ENCODE measurements at places on chromosomes 1 and 21.

- no peak for DNase-seq
These were observed 38.1 kb upstream of the RAP1GAP start for GRCh38 chr1:21707086-21707840.

DNA sequence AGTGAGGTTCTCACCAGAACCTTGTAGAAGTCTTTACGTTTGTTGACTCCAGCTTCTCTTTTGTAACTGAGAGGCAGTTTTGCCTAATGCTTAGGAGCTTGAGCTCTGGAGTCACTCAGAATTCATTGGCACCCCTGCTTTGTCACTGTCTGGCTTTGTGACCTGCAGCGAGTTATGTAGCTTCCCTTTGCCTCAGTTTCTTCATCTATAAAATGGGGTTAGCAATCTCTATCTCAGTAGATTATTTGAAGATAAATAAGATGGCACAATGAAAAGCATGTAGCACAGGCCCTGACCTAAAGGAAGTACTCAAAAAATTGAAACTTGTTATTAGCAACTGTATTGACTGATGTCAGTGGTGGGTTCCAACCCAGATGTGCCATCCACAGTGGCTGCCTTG, 8.1 kb downstream of the DHDDS start:
- DNase-seq, result no peak

- no peak for DNase-seq
These were observed 49.4 kb downstream of the KIF21B start for GRCh38 chr1:200973937-200974657.

DNA sequence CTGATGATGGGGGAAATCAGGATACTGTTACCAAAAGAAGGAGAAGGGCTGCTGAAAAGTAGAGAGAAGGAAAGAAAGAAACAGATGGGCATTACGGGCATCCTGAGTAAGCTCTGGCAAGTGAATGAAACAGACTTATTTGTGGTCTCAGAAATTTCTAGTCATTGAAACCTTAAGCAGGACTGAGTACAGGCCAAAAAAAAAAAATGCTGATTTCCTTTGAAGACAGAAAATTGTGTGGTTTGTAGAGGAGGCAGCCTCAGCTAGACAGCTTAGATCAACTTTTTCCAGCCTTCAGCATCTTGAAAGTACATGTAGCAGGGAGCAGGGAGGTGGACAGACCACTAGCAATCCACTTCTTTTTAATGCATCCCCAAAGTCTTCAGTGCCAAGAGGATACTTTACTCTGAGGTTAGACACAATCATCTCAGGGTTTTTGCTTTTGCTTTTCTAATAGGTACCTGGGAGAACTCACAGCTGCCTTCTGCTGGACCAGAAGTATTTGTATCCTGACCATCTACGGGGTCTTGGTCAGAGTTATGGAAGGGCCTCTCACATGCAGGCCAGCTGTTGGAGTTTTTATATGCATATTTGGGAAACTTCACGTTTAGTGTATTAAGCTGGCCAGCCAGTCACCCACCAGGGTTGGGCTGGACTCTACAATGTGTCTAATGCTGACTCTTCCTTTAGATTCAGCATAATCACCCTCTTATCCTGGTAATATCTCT, 10.6 kb upstream of the CAPZB start:
- no peak for DNase-seq

- no peak for DNase-seq
These were observed 2.8 kb downstream of the ADGRL2 start for GRCh38 chr1:81803431-81804110.

DNA sequence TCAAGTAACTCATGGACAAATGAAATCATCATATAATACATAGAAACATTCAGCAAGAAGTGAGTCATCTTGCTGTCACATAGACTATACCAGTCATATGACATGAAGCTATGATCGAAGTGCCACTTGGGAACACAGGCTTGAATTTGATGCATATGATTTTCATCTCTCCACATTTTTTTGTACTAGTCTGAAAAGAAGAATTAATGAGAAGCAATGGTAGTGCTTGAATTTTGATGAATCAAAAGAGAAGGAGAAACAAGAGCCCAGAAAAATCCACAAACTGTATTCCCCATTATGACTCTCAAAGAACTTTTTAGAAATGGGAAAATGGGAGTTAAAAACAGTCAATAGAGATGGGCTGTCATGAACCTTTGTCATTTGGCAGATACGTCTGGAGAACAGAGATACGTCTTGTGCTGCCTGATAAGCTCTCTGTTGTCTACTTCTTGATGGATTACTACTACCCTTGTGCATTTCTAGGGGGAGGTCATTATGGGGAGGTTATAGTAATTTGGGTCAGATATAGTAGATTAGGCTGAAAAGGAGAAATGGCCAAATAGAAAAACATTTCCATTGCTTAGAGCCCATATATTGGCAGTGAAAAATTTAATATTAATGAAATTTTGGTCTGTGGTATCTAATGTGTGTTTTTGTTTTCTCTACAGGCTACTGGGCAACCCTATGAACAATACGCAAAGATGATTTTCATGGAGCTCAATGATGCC, 8.0 kb upstream of the LEPR start:
- DNase-seq, result peak; percentile 44

DNA sequence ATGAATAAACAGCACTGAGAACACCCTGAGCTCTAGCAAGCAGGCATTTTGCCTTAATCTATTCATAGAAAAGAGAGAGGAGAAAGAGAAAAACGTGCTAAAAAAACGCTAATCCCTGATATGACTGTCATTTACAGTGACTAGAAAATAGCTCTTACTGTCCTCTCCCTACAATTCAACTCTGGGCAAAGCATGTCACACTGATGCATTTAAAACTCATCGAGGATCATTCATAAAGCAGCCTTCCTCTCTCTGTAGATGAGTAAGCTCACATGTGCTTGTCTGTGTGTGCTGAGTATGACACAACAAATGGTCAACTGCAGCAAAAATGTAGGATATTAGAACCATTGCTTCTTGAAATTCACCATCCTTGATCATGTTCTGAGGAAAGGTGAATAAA, 109.0 kb downstream of the SGIP1 start:
- DNase-seq, result peak; percentile 4

- DNase-seq, result no peak
These were observed 57.7 kb downstream of the RGS7 start for GRCh38 chr1:241299347-241299746.

- no peak for DNase-seq
These were observed 50.2 kb upstream of the BCL9 start for GRCh38 chr1:147491098-147491497.

- no peak for DNase-seq
These were observed 132.9 kb upstream of the POU3F1 start for GRCh38 chr1:38179483-38179882.

DNA sequence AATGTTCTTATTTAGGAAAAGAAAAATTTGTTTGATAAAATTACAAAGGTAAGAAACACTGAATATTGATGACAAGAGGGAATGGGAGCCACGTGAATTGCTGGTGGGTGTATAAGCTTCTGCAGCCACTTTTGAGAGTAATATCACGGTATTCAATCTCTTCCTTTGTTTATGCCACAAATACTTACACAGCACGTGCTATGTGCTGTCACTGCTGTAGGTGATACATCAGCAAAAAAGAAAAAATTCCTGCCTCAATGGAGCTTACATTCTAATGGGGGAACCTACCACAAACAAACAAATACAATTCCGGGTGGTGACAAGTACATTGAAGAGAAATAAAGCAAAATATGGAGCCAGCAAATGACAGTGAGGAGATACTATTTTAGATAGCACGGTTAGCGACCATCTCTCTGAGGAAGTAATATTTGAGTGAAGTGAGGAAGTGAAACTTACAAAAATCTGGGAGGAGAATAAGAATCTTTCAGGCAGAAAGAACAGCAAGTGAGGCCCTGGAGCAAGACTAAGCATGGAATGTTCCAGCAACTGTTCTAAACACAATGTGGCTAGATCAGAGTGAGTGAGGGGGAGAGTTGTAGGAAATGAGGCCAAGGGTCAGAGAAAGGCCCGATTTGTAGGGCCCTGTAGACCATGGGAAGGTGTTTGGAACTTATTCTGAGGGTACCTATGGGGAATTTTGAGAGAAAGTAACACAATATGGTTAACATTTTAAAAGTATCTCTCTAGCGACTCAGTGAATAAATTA, 2.6 kb upstream of the FCRLB start:
- peak; percentile 75 for DNase-seq

GRCh38 chr1:63691701-63692425, 82.0 kb upstream of the ROR1 start:
- peak; percentile 76 for DNase-seq

- DNase-seq, result no peak
These were observed 113.7 kb downstream of the RUNX1 start for GRCh38 chr21:34935452-34935851.

DNA sequence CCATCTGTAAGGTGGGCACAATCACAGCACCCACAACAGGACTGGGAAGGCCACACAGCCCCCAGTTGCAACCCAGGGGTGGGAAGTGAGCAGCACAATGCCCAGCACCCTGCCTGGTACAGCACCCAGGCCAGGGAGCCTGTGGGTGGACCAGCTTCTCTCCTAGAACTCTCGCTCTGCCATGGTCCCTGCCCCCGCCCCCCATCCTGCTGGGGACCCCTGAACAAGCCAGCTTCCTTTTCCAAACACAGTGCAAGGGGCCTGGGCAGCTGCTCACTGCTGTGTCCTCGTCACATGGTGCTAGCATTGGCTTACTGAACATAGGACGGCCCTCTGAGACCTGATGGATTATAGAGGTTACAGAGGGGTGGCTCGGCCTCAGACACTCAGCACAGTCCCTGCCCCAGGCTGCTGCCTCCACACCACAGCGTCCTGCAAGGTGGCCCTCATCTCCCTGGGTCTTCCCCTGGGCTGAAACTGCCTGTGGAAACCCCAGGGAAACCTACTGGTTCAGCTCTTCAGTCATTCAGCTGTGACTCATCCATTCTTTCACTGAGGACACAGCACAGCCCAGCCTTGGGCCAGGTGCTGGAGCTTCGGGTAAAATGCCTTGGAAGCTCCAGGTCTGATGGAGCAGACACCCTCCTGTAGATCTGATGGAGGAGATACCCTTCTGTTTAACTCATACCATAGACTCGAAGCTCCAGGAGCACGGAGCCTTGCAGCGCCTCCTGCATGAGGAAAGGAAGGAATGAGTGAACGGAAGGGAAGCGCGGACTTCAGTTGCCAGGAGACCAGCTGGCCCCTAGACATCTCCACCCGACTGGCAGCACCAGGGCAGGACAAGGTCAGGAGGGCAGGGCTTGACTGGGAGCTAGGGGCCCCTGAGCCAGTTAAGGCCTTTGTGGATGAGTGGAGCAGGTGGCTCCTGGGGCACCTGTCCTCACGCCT, 8.1 kb upstream of the PRDM16 start:
- peak; percentile 23 for DNase-seq

GRCh38 chr1:226978432-226979114, 38.5 kb downstream of the COQ8A start:
- no peak for DNase-seq

DNA sequence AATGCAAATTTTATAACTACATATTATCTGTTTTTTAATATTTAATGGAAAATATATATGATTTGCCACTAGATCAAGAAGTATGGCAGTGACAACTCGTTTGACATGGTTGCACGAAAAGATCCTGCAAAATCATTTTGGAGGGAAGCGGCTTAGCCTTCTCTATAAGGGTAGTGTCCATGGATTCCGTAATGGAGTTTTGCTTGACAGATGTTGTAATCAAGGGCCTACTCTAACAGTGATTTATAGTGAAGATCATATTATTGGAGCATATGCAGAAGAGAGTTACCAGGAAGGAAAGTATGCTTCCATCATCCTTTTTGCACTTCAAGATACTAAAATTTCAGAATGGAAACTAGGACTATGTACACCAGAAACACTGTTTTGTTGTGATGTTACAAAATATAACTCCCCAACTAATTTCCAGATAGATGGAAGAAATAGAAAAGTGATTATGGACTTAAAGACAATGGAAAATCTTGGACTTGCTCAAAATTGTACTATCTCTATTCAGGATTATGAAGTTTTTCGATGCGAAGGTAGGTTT, 556 bp downstream of the IFI44 start:
- peak; percentile 75 for DNase-seq

- DNase-seq, result peak; percentile 57
These were observed 30.9 kb upstream of the CACYBP start for GRCh38 chr1:174968750-174969244.

- no peak for DNase-seq
These were observed 72.9 kb upstream of the ZNF678 start for GRCh38 chr1:227490478-227490877.

GRCh38 chr1:173164686-173165085, 42.4 kb downstream of the TNFSF4 start:
- DNase-seq, result no peak

DNA sequence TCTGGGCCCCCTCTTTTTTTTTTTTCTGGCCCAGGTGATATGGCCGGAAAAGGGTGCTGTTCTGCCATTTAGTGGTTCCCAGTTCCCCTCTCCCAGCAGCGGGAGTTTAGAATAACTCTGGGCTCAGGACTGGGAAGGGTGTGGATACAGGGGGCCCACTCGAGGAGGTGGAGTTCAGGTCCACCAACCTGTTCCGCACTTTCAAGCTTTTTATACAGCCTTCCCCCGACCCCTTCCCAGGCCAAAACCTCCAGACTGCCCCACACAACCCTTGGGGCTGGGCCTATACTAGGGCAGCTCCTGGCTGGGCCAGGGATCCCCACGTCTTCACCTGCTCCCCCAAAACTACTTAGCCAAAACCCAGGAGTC, 402 bp downstream of the PLEKHG5 start:
- no peak for DNase-seq

- no peak for DNase-seq
These were observed 47.9 kb downstream of the KLHDC7A start for GRCh38 chr1:18528616-18529015.

GRCh38 chr1:110631836-110632620, 25.9 kb upstream of the KCNA2 start:
- no peak for DNase-seq

- no peak for DNase-seq
These were observed 131.6 kb downstream of the BEND5 start for GRCh38 chr1:48644905-48645605.

DNA sequence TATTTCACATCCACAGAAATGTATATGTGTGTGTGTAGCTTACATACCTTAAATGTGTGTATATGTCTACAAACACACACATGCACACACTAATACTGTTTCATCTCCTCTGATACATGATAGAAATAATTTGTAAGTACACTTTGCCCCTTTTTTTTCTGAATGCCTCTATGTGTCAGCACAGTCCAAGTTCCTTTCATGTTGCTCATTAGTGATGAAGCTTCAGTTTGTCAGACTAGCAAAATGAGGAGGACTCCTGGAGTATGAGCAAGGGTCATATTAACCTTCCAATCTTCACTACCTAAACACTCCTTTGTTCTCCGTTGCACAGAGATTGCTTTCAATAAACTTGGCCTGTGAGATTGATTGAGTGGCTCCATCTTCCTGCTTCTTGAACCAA, 935.4 kb downstream of the MRPL39 start:
- no peak for DNase-seq

- no peak for DNase-seq
These were observed 106.7 kb upstream of the CDC42BPA start for GRCh38 chr1:227424953-227425352.

- no peak for DNase-seq
These were observed 23.8 kb downstream of the IGFN1 start for GRCh38 chr1:201214461-201214860.

GRCh38 chr1:5885471-5886139, 106.6 kb downstream of the NPHP4 start:
- DNase-seq, result no peak

GRCh38 chr1:56566061-56566744, 13.2 kb downstream of the PLPP3 start:
- DNase-seq, result no peak

- DNase-seq, result no peak
These were observed 725.8 kb downstream of the MRPL39 start for GRCh38 chr21:24881506-24881905.

Measured in suppressor macrophage treated with lipopolysaccharide for 1 hour (primary cell).